Thoracic aorta (tissue), 2 donors: ENCODE measurements at places on chromosomes 11 and 22. TPM values are rescaled to one million over a fixed set of nuclear protein-coding genes. Genes with fewer than 3 reads are reported as not detected.

DNA sequence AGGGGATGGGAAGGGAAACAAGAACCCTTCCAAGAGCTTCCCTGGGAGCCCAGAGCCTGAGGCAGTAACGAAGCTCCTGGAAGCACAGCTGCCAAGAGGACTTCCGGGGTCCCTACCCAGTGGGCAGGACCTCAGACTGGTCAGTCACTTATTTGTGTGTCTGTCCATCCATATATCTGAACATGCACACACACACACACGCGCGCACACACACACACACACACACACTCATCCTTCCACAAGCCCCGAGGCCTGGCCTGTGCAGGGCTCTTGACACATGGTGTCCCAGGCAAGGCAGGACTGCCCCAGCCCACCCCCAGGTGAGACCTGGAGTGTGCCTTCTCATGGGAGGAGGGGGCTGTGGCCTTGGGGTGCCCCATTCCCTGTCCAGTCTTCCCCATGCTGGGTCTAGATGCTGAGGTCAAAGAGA lies 44.9 kb downstream of the IGLL5 start:
- DNase-seq, result no peak

DNA sequence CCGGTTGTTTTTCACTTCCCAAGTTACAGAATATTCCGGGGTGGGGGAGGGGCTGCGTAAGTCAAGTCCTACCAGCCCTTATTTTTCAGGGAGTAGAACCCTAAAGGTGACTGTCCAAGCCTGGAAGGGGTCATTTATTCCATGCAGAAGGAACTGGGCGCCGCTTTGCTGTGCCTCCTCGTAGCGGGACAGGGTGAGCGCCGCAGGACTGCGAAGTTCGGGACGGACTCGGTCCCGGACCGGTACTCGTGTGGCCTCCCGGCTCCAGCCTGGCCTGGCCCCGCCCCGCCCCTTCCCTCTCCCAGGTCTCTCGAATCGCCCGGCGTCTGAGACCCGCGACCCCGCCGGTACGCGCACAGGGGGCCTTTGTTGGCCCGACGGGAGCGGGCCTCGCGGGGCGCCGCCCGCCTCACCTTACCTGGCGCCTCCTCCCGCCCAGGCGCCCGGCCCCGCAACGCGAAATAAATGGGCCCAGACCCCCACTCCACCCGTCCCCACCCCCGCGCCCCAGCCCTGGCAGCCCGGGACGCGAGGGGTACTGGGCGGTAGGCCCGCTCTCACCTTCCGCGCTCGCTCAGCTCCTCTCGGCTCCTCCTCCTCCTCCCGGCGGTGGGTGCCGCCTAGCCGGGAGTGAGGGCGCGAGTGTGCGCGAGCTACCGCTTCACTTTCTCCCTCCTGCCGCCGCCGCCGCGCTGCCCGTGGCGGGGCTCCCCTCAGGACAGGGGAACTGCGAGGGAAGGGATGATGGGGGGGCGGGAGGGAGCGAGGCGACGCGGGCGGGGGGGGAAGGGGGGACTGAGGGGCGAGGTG lies 698 bp downstream of the PAK1 start:
- DNase-seq, result no peak

GRCh38 chr11:33723238-33723881 lies 12.9 kb downstream of the CD59 start:
- DNase-seq, result no peak

DNA sequence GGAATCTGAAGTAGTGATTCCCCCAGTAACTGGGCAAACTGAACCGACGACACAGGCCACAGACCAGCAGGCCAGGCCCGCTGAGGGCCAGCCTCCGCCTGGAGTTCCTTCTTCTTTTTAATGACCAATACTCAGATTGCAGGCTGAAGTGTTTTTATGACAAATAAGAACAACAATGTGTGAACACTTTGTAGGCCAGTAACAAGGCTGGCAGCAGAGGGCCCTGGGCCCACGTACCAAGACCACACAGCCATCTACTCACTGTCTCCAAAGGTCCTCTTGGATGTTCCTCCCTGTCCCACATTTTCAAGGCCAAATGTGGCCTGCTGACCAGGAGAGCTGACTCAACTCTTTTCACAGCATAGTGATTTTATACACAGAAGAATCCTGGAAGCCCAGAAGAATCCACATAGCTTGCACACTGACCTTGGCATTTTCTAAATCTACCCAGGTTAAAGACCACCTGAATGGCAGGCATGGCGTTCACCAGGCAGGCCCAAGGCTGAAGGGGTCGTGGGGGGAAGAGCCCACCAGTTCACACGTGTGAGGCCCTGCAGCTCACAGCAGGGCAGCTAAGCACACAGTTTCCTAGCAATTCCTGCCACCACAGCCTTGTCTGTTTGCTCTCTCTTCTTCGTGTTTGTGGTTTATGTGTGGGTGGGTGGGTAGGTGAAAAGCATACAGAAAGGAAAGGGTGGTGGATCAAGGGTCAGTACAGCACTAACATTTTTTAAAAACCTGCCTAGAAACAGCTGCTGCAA lies 13.3 kb downstream of the SMCO4 start:
- no peak for DNase-seq

Gene MS4A6E
- not detected for total RNA-seq

GRCh38 chr22:31124811-31125465 lies 2.2 kb downstream of the INPP5J start:
- no peak for DNase-seq

- no peak for DNase-seq
Observed at GRCh38 chr11:34126959-34127848, 21.8 kb downstream of the NAT10 start.

DNA sequence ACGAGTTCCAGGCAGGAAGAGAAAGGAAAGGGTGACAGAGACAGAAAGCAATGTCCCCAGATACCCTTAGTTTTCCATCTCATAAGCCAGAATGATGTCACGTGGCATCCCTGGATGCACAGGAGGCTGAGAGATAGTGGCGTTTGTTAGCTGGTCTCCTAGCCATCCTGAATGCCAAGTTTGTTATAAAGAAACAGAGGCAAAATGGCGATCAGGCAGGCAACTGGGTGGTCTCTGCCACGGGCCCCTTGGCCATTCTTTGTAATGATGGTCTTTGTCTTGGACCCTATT lies 5.3 kb downstream of the SMIM38 start:
- no peak for DNase-seq

DNA sequence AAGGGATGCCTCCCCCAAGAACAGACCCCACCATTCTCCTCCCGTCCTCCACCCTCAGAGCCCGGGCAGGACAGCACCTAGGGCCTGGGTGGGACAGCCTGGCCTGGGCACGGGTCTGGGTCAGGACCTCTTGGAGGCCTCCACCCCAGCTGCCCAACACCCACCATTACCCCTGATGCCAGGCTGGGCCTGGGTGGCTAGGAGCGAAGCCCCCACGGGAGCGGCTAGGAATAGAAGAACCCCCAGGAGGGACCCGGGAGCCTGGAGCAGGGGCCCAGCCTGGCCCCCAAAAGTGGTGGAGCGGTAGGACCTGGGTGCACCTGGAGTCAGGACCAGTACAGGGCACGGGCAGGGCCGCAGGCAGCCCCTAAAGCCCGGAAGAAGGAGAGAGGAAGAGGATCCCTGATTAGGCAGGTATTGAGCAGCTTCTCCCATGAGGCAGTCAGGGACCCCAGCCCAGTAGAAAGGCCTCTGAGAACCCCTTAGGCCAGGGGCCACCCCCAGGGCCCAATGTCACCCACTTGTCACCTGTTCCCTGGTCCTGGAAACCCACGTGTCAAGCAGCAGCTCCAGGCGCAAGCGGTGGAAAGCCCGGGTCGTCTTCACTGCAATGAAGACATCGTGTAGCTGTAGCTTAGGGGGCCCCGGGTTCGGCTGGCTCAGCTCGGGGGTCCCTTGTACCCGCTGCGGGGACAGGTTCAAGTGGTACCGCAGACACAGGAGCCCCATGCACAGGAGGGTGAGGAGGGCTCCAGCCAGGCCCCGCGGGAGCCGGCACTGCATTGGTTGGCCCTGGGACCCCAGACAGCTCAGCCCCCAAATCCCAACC lies 575 bp downstream of the MFNG start:
- no peak for DNase-seq

DNA sequence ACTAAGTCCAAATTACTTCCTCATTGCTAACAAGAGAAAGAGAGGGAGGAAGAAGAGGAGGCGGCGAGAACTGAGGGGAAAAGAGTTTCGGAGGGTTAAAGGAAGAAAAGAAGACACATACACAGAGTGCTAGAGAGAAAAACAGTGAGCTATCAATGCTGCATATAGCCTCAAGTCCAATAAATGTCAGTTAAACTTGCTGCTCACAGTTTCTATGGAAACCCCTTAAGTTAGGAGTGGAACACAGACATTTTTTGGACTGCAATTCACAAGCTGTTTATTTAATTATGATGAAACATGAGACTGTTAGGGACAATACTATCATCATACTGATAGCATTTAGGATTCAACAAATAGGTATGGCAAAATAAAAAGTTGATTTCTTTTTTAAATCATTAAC lies 1320.4 kb downstream of the LRRC4C start:
- no peak for DNase-seq

Gene TPBGL
- total RNA-seq, result 0.21 TPM

GRCh38 chr11:6251120-6251733 lies 8.4 kb upstream of the CCKBR start:
- DNase-seq, result no peak

- DNase-seq, result no peak
Observed at GRCh38 chr22:23531966-23532705, 48.0 kb downstream of the IGLL1 start.

DNA sequence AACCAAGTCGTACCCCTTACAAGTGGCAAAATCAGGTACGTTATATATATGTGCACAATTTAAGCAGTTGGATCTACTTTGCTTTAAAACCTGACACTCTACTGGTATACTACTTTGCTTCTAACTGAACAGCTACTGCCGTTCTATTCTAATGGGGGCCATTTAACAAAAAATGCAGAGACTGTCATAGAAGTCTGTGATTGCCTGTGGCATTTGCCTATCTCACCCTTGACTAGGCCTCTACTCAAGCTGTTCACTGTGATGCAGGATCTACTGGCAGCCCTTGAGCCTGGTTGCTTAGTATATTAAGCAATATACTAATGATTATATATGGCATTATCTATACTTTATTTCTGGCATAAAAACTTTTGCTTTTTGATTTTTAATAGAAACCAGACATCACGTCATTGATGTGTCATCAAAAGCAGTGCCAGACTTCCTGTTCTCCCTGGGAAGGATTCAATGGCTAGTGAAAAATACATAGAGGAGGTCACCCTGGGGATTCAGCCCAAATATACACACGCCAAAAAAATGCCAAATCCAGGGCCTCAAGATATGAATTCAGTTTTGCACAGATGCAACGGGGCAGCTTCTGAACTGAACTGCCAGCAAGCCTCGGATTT lies 40.0 kb upstream of the FIBIN start:
- no peak for DNase-seq

- no peak for DNase-seq
Observed at GRCh38 chr22:27699383-27700019, 102.1 kb downstream of the MN1 start.

GRCh38 chr11:113613619-113614018 lies 92.5 kb downstream of the TMPRSS5 start:
- no peak for DNase-seq

- DNase-seq, result no peak
Observed at GRCh38 chr22:31732089-31732829, 17.7 kb downstream of the PRR14L start.

Gene SEPTIN3
- not detected for total RNA-seq

DNA sequence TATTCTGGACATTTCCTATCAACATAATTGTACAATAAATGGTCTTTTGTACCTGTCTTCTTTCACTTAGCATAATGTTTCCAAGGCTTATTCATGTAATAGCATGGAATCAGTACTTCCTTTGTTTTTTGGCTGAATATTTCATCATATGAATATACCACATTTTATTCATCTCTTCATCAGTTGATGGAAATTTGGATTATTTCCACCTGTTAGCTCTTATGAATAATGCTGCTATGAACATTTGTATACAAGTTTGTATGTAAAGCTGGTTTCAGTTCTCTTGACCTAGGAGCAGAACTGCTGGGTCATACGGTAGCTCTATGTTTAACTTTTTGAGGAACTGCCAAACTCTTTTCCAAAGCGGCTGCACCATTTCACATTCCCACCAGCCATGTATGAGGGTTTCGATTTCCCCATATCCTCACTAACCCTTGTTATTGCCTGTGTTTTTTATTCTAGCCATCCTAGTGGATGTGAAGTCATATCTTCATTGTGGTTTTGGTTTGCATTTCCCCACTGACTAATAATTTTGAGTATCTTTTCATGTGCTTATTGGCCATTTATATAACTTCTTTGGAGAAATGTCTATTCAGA lies 20.9 kb downstream of the EXT2 start:
- no peak for DNase-seq

Gene ENTHD1
- not detected for total RNA-seq

Gene KLHL35
- total RNA-seq, result 6.8 TPM

DNA sequence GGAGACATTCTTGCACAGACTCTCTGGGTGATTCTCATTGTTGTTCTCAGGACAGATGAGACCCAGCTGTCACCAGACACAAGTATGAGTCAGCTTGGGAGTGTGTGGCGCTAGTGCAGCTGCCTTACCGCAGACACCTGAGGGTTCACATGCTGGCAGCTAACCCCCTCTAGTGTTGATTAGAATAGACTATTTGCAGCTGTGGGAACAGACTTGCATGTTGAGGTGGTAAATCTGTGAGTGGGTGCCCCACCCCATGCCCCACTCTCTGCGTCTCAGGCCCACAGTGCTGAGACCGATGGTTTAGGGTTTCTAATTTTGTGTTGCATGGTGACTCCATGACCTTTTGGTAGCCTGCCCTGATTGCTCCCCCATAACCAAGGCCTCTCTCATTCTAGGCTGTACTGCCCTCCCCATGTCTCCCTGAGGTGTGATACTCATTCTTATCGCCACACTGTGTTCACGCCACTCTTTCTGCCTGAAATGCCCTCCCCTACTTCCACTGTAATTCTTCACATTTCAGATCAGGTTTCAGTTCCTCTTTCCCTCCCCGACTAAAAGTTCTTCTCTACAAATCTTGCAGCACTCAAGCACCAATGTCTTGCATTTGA lies 73.7 kb upstream of the KIRREL3 start:
- no peak for DNase-seq

Gene SMTNL1
- total RNA-seq, result not detected

DNA sequence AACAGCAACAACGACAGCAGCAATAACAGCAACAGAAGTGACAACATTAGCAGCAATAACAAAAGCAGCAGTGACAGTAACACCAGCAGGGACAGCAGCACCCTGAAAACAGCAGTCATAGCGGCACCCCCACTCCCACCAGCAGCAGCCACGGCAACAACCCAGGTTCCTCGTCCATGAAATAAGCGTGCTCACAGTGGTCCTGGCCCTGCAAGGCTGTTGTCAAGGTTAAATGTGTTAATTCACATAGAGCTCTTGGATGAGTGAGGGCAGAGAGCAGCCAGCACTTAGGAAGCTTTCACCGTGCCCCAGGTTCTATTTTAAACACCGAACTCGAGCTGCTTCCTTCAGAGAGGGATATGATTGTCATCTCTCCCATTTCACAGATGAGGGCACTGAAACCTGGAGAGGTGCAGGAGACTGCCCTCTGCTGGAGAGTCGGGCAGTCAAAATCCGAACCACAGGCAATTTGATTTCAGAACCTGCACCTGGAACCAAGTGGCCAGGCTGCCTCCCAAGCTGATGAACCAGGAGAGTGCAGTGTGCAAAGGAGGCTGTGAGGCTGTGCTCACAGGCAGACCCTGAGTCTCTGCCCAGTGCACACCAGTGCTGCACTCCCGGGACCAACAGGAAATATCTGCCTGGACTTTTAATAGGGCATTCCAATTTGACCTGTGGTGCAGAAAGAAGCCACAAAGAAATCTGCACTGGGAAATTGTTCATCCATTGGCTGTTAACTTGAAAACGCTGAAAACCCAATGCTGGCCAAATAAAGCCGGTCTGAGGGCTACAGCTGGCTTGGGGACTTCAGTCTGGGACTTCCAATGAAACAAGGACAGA lies 22.9 kb upstream of the FGF3 start:
- no peak for DNase-seq

Gene PRODH
- total RNA-seq, result 16.0 TPM

Gene ZBTB16
- total RNA-seq, result 314 TPM
